ENCODE measurements at places on chromosomes 11 and 22.
A peak's percentile ranks its signal among the peaks of the same experiment; 100 is the strongest.

- peak; percentile 8 for DNase-seq
Observed at GRCh38 chr11:10181811-10182210, 112.2 kb downstream of the SBF2 start.

GRCh38 chr11:45929486-45930030, 7.1 kb downstream of the LARGE2 start:
- DNase-seq: no peak

- no peak for DNase-seq
Observed at GRCh38 chr11:82529936-82530335, 203.7 kb downstream of the FAM181B start.

GRCh38 chr11:1515082-1516060, 28.8 kb upstream of the MOB2 start:
- peak; percentile 97 for DNase-seq

DNA sequence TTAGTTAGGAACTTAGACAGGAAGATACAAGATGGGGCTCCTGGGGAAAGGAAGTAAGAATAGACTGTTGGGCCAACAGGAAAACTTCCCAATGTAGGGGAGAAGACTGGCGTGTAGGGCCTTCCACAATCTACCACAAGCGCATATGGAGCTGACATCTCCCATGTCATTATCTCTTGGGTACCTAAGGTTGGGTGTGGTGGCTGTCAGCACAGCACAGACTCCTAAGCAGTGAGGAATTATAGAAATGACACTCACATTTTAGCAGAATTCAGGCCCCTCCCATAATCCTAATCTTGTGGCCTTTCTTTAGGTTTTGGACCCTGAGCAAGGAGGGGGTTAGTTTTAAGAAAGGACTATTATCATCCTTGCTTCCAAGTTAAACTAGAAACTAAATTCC, 11.6 kb downstream of the TRIM21 start:
- DNase-seq: no peak

GRCh38 chr22:29998627-29999384, 81.5 kb upstream of the HORMAD2 start:
- DNase-seq: no peak

DNA sequence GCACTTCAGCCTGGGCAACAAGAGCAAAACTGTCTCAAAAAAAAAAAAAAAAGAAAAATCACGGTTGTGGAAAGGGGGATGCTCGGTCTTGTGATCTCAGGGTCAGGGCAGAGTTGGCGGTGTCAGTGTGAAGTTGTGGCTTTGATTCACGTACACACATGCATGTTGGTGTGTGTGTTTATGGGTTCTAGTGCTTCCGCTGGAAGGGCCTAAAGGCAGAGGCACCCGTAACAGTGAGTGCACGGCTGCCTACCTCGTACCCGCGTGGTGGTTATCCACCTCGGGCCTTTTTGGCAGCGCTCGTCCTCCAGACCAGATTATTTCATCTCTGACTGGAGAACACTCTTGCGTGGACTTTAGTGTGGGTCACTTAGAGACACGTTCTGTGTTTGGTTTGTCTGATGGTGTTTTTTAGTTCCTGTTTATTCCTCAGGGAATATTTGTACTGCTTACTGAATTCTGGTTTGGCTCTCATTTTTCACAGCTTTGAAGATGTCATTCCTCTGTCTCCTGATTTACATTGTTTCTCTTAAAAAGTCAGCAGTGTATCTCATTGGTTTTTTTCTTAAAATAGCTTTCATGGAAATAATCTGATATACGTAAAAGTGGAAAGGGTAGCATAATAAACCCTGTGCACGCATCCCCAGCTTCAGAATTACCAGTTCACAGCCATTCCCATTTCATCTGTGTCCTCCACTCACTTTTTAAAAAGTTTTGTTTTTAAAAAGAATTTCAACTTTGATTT, 15.6 kb downstream of the ZBED4 start:
- DNase-seq: no peak

DNA sequence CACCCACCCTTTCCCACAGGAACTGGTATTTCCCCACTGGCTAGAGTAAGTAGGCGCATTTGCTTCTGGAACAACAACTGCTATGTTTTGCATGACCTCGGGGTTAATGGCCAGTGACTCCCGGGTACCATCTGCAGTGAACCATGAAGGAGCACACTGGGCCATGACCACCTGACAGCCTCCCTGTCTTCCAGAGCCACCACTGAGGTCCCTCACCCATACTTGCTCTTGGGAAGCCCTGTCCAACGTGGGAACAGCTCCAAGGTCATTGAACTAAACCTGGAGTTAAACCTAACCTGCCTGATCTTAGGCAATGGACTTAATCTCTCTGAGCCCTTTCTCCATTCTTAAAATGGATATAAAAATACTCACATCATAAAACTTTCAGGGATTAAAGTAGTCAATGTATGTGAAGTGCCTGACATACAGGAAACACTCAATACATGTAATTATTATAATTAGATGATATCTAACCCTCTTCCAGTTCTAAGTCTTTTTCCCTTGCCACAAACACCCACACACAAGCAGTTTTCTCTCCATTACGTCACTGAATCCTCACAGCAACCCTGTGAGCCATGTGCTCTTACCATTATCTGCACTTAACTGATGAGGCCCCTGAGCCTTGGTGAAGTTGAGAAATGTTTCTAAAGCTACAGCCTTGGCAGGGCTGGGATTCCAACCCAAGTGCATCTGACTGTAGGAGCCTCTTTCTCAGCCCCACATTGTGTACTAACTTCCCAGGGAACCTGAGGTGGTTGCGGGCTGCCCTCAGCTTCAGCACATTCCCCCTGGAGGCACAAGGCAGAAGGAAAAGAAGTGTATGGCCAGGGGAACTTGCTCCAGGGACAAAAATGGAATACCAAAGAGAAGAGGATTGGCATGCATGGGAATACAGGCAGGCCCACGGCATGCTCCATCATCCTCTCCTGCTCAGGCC, 74.5 kb upstream of the NCAM1 start:
- no peak for DNase-seq

DNA sequence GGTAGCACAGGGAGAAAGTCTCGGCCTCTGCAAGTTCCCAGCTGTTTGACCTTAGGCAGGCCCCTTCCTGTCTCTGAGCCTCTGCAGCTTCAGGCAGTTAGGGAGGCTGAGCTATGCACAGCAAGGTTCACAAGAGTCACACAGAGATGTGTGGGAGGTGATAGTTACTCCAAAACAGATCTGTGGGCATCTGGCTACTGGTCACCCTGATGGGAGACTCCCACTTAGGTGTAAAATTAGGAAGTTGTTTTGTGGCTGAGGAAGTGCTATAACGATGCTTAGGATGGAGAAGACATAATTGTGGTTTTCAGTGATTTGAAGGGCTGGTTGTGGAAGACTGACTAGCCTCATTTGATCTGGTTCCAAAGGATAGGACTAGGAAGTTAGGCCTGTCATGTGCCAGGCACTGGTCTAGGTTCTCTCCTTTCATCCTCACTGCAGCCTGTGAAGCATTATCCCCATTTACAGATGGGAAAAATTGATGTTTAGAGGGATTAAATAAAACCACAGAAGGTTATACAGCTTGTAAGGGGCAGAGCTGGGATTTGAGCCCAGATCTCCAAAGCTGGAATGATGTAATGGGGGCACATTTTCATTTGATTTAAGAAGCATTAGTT, 13.5 kb downstream of the ACO2 start:
- DNase-seq: no peak

GRCh38 chr11:94831529-94831928, 63.4 kb downstream of the AMOTL1 start:
- DNase-seq: no peak

DNA sequence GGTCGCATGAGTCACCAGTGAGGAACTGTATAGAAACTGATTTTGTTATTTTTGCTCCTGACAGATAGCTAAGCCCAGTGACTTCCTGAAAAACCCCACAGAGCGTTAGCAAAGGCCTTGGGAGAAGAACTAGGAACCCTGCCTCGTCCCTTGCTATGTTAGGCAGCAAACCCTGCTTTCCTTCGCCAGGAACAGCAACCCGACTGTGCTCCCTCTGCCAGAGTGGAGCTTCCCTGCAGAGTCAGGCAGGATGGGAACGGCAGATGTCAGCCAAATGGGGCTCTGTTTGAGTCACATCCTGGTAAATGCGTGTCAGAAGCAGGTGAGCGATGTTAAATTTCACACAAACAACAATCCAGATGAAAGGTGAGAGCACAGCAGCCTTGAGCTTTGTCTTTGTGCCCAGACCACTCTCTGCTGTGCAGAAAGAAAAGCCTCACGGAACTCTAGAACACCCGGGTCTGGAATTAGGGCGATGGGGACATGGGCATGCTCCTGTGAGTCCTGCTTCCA, 186.6 kb downstream of the ADAMTS15 start:
- no peak for DNase-seq

DNA sequence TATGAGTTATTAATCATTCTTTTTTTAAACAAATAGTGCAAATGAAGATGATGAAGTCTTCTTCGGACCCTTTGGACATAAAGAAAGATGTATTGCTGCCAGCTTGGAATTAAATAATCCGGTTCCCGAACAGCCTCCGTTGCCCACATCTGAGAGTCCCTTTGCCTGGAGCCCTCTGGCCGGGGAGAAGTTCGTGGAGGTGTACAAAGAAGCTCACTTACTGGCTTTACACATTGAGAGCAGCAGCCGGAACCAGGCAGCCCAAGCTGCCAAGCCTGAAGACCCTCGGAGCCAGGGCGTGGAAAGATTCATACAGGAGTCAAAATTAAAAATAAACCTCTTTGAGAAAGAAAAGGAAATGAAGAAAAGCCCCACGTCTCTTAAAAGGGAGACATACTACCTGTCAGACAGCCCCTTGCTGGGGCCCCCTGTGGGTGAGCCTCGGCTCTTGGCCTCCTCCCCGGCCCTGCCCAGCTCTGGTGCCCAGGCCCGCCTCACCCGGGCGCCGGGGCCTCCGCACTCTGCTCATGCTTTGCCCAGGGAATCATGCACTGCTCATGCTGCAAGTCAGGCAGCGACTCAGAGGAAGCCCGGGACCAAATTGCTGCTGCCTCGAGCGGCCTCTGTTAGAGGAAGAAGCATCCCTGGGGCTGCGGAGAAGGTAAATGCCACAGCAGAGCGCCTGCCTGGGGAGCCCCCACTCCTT, 11.8 kb downstream of the GTSE1 start:
- no peak for DNase-seq

DNA sequence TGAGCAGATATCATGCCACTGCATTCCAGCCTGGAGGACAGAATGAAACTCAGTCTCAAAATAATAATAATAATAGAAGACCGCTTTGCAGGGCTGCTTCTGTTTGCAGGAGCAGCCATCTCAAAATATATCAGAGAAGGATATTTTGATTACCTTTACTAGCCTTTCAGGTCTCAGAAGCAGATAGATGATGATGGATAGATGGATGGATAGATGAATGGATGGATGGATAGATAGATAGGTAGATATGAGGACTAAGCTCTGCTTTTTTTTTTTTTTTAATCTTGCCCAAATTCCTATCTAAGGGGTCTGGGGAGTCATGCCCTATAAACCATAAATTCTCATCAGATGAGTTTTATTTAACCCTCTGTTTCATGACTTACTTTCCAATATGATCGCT, 18.5 kb downstream of the APOBEC3H start:
- no peak for DNase-seq

DNA sequence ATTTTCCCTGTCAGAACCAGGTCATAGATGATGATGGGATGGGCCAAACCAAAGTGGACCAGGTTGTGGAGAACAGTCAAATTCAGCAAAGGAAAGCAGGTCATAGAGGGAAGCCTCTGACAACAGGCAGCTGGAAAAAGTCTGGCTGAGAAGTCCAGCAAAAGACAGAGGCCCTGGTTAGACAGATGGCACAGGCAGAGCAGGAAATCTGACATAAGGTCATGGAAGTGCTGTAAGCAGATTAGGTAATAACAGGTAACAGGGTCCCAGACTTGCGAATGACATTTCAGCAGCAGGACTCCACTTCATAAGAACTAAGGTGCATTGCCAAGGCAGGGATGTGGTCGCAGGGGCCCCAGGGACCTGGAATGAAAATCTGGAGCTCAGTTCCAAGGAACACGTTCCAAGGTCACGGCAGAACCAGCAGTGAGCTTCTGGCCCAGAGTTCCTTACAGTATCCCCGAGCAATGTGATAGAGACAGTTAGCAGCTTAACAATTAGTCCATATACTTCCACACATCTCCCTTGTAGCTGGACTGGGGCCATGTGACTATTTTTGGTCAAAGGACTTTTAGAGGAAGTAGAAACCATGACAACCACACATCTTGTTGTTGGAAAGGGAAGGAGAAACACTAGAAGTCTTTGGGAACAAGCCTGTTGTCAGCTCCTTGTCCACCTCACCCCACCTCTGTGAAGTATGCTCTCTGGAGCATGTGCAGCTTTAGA, 75.4 kb downstream of the ME3 start:
- no peak for DNase-seq

GRCh38 chr11:19730373-19730772, 17.7 kb downstream of the NAV2 start:
- DNase-seq: no peak

GRCh38 chr11:65310215-65310614, 4.5 kb upstream of the CDC42EP2 start:
- DNase-seq: no peak

DNA sequence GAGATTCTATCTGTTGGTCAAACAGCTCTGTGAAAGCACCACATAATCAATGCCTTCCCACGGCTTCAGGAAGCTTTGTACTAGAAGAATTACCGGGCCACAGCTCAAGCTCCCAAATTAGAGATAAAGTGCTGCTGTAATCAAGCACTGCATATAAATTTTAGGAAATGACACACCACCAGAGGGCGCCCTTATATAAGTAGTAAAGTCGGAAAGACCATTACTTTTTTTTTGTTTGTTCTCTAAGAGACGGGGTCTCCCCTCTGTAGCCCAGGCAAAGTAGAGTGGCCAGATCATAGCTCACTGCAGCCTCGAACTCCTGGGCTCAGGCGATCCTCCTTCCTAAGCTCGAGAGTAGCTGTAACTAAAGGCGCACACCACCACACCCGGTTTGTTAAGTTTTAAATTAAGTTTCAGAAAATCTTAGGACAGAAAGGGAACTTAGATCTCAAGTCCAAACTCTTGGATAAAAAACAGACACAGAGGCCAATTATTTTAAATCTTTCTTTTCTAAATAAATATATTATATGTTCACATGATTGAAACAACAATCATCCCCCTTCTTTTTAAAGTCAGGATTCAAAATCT, 32.6 kb downstream of the PRCP start:
- DNase-seq: peak; percentile 39

- no peak for DNase-seq
Observed at GRCh38 chr11:90251599-90251998, 28.8 kb upstream of the CHORDC1 start.

DNA sequence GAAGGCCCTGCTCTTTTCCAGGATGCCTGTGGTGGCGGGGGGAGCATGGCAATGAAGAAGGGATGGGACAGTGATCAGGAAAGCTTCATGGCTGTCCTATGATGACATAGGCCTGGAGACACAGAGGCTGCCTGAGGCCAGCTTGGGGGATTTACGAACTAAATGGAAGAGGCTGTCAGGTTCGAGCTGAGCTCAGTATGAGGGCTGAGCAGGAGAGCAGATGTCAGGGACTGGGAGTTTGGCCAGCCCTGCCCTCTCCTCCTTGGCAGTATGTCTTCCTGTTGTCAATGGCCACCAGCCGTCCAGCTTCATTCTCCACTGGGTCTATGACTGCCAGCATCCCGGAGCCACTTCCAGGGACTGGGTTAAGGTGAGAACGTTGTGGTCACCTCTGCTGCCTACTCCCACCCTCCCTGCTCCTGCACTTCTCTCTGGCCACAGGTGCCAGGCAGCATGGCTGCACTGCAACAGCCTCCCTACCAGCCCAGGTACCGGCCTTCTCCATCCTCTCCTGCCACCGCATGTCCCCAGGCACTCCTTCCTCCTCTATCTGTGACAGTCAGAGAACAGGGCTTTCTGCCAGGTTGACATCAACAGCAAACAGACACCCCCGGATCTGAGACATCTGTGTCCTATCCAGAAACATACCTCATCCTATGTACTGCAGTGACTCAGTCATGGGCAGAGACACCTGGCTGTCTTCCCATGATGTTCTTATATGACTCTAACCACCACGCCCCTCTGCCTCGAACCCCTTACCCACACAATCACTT, 75.1 kb downstream of the KIRREL3 start:
- DNase-seq: no peak

All from AG08396 (cell line).